ENCODE measurements at places on chromosomes 5 and 9.
A peak's percentile ranks its signal among the peaks of the same experiment; 100 is the strongest.

DNA sequence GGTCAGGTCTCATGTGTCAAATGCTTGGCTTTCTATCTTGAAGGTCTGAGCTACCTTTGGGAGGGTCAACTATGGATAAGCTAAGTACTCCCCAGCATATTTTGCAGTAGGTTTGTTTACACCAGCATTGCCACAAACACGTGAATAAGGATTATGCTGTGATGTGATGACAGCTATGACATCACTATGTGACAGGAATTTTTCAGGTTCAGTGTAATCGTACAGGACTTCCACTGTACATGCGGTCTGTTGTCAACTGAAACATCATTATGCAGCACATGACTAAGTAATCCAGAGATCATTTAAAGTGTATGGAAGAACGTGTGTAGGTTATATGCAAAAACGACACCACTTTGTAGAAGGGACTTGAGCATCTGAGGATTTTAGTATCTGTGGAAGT is 104.0 kb downstream of the FSTL4 start:
- no peak for DNase-seq

GRCh38 chr5:139668924-139669661 is 20.9 kb downstream of the CXXC5 start:
- DNase-seq: no peak

GRCh38 chr5:137272831-137273230 is 226.3 kb downstream of the SPOCK1 start:
- no peak for DNase-seq

- no peak for DNase-seq
Observed at GRCh38 chr9:129178568-129179382, 714 bp upstream of the IER5L start.

- no peak for DNase-seq
Observed at GRCh38 chr9:96161819-96162218, 140.2 kb downstream of the HSD17B3 start.

DNA sequence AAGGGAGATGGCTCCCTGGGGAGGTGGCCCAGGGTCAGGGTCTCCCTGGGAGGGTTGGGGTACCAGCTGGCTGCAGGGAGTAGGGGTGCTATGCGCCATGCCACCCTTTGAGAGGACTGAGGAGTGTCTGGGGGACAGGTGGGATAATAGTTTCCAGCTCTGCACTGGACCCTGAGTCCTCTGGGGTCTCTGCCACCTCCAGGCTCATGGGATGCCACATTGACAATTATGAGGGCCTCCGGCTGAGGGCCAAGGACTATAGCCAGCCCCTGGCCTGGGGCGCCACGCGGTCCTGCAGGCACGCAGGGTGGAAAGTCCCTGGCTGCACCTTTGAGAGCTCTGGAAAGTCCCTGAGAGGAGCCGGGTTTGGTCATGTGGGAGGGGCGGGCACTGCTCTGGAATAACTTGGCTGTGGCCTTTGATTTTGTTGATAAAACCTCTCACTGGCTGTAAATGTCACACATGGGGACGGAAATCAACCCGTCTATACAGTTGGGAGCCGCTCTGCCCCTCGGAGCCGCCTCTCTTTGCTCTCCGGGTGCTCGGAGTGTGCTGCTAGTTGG is 16.0 kb downstream of the TRAF2 start:
- peak; percentile 76 for DNase-seq

DNA sequence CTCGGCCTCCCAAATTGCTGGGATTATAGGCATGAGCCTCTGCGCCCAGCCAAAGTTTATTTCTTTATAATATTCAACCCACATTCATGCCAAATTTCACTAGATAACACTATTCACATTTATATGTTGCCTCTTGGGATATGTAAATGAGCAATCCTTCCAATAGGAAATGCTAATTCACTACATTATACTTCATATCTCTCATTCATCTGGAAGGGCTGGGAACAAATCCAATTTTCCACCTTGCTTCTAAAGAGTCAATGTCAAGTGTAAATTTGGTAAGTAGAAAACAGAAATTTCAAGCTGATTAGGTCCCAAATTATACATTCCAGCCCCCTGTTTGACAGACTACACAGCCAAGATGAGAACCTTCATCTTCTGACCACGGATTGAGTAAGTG is 385.5 kb downstream of the GLIS3 start:
- no peak for DNase-seq

DNA sequence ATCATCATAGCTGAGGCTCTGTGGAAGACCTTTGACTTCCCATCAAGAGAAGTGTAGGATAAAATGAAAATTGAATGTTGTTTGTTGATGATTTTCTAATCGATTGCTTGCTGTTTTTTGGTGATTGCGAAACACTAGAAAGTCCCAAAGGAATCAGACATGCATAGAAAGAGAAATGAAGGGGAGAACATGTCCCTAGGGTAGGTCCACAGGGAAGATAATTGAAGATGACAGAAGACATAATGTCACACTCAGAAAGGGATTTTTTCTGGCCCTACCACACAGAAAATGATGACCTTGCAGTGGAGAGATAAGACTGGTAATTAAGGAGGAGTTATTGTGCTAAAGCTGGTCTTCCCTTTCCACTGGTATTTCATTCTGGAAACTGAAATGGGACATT is 62.8 kb downstream of the INSYN2B start:
- DNase-seq: no peak

- DNase-seq: no peak
Observed at GRCh38 chr5:155866971-155867370, 460.0 kb upstream of the SGCD start.

DNA sequence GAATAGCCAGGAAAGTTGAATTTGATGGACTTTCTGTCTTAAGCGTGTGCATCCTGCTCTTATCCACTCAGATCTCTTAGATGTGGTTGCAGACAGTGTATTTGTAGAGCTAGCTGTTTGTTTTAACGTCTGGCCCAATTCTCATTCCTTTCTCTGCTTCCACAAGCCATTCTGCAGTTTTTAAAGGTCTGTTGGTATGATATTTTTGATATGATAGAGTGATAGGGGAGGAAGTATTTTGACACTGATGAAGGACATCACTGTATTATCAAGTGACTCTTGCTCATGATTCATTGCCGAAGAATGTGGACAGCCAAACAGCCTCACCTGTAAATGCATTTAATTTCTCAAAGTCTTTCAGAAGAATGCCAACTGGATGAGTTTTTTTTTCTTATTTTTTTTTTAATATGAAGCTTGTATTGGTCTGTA is 4.5 kb downstream of the TJP2 start:
- DNase-seq: no peak

DNA sequence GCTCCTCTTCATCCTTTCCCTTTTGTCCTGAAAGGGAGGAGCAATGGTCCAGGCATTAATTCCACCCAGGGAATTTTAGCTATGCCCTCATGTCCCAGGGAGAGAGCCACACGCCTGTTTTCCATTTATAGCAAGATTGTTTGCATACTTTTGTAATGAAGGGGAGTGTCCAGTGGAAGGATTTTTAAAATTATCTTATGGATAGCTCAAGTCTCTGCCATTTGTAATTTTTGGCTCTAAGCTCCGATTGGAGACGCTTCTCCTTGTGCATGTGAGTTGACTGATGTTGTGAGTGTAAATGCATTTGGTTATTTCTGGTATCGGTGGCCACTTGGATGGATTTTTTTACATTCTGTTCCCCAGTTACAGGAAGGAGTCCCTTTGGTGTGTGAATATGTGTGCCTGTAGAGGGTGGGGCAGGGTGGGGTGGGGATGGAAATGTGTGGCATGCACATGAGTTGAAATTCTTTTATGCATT is 7.2 kb upstream of the RPL26L1 start:
- no peak for DNase-seq

GRCh38 chr5:38751103-38751502 is 94.7 kb upstream of the OSMR start:
- DNase-seq: no peak

DNA sequence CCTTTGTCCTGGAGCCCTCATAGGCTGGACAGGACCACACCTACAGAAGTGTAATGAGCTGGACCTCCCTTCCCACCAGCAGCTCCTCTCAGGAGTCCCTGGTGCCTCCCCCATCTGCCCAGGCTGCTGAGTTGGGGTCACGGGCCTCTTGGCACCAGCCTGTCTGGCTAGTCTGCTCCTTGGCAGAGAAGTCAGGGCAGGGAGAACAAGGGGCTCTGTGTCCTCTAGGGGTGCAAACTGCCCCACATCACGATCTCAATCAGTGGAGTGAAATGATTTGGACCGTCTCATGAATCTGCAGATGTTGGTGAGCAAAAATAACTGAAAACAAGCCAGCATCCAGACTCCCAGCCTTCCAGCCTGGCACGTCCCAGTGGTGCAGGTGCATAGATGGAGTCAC is 14.9 kb upstream of the GFPT2 start:
- DNase-seq: no peak

DNA sequence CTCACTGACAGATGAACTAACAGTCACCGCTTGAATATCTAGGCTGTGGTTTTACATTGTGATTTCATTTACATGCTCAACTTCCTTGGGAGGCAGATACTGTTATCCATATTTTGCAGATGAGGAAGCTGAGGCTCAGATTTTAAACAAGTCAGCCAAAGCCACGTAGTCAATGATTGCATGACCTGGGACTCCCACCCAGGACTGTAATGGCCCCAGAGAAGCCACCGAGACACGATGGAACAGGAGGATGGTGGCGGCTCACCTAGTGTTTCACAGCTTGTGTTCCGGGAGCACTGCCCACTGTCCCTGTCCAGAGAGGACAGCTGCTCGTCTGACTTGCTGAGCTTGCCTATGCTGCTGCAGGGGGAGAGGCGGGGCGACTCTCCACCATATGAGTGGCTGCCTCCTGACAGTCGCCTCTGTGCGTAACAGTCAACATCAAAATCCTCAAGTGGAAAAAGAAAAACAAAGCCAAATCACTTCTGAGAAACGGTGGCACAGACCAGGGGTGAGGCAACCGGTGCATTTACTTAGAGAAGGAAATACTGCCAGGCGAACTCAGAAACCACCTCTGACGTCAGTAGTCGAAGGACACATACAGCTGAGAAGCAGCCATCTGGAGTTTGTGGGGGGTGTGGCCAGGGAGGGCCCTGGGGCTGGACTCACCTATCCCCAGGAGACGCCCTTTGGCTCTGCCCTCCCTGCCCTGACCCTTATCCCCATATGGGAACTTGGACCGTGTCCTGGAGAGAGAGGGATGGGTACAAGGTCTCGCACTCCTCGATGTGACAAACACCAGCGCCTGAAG is 82.5 kb downstream of the PRRT1B start:
- peak; percentile 41 for DNase-seq

DNA sequence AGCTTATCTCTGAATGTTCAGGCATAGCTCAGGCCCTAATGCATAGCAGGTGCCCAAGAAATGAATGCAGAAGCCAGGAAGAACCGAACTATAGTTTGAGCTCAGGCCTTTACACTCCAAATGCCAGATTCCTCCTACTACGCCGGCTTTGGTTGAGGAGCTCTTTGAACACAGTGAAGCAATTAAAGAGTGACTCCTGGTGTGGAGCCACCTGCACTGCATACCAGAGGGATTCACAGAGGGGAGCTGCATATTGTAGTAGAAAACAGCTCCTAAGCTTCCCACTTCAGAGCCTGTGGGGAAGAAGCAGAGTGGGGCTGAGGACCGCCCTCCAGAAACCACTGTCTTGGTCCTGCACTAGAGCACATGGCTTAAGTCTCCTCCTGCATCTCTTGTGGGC is 14.5 kb upstream of the KCNMB1 start:
- DNase-seq: no peak

DNA sequence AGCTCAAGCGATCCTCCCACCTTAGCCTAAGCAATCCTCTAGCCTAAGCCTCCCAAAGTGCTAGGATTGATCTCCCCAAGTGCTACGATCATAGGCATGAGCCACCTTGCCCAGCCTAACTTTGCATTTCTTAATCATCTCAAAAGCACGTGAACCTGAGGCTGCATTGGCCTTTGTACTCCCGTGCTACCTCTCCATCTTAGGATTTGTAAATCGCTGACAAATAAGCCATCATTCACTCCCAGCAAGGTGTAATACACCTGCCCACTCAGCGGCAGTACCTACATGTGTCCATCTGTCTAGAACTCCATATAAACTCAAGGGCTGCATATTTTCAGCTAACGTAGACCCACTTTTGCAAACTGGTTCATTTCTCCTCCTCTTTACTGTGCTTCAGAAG is 2.8 kb downstream of the ANKH start:
- DNase-seq: no peak

GRCh38 chr9:129548571-129549135 is 72.2 kb downstream of the C9orf50 start:
- DNase-seq: no peak

DNA sequence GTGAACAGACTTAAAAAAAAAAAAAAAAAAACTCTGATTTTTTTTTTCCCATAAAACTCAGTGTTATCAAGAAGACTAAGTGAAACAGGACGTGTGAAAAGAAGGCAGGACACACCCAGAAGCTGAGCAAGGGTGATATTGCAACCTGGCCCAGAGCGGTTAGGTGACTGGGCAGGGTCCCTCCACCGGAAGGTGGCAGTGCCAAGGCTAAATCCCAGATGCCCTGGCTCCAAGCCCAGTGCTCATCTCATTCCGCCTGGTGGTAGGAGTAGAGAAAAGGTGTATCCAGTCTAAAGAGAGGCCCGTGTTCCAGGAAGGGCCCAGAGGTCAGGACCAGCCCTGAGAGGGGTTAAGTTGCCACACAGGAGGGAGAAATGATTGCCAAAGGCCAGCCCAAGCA is 51.5 kb upstream of the SAP30L start:
- no peak for DNase-seq

DNA sequence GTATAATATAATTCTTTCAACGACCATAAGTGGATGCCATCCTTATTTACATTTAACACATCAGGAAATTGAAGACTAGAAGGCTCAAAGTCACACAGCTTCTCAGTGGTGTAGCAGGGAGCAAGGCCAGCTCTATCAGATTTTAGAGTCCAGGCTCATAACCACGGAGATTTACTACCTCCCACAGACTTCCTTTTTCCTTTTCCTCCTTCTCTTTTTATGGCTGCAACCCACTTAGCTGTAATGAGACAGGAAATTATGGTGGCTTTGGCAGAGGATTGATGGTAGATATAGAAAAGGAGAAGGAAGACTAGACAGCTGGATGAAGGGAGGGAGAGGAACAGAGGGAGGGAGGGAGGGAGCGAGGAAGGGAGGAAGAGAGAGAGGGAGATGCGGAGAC is 47.4 kb downstream of the SPEF2 start:
- no peak for DNase-seq

GRCh38 chr5:171644536-171644935 is 141.1 kb upstream of the SMIM23 start:
- no peak for DNase-seq

GRCh38 chr9:113796646-113797426 is 79.3 kb upstream of the ZNF618 start:
- DNase-seq: no peak

GRCh38 chr5:980001-980588 is 28.5 kb upstream of the NKD2 start:
- DNase-seq: no peak

- no peak for DNase-seq
Observed at GRCh38 chr5:149809931-149810691, 80.0 kb downstream of the PPARGC1B start.

DNA sequence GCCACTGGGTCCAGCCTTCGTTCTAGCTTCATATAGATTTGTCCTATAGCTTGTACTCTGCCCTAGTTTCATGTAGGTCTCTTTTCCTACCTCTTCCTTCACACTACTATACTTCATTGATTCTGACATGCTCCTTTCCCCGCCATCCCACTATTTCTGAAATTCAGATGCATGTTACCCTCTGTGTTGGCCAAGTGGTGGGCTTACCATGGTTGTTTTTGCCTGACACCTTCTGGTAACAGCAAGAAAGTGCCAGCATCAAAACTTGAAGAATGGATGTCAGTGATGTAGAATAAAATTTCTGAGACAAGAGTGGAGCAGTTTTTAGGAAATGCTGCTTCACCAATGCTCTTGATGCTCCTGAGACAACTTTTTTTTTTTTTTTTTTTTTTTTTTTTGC is 19.5 kb upstream of the SERINC5 start:
- DNase-seq: peak; percentile 35

GRCh38 chr5:18305288-18305924 is 671.1 kb downstream of the TAF11L14 start:
- DNase-seq: no peak
